ENCODE measurements at places on chromosomes 6 and 20. TPM values are rescaled to one million over a fixed set of nuclear protein-coding genes. Genes with fewer than 3 reads are reported as not detected.

ZSWIM3 gene
- 5.5 TPM for total RNA-seq

KHDC1L gene
- 0.50 TPM for total RNA-seq

TRIM15 gene
- total RNA-seq: not detected

HSPA12B gene
- not detected for total RNA-seq

GNL1 gene
- 59.8 TPM for total RNA-seq

GSTA3 gene
- not detected for total RNA-seq

ZSWIM1 gene
- total RNA-seq: 3.2 TPM

All from natural killer cell treated with Interleukin-12 subunit alpha and Interleukin-12 subunit beta and Interleukin-15 and Interleukin-18, amount 100 ng/mL, for 72 hours (primary cell).